ENCODE measurements at places on chromosomes 2 and 18.

DNA sequence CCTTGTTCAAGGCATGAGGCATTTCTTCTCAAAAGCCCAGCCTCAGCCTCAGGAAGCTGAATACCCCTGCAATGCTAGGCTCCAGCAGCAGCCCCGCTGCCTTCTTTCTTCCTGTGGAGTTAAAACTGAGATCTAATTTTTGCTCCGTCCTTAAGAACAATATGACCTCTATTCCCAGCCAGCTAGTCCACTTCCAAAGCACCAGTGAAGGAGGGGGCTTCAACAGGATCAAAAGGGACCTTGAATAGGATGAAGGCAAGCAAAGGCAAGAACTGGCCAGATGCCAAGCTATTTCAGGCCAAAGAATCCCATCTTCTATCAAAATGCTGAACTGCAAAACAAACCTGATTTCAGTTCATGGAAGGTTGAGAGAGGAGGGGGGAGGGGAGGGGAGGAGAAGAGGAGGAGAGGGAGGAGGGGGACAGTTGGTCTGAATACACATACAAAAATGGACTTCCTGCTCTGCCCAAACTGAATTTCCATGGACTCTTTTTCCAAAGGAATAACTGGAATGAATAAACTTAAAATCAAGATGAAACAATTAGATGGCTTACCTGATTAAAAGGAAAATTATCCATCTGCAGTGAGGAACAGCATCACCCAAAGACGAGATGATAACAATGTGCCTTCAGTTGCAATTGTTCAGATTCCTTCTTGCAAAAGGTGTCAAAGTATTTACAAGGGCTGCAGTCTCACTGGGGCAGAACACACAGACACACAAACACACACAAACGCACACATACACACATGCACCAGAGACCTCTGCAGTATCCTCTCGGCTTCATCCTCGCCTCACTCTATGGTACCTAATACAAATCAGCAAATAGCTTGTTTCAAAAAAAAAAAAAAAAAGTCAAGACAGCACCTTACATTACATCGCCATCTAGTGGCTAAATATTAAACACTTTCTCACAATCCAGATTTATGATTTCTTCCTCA lies at the start of gene SCN1A:
Gene SCN1A (minus strand): TSS at position 804 of the 939 bp plus-strand sequence. CDS start 54,399 bp downstream, outside the sequence.
- DNase-seq, result peak; percentile 60

DNA sequence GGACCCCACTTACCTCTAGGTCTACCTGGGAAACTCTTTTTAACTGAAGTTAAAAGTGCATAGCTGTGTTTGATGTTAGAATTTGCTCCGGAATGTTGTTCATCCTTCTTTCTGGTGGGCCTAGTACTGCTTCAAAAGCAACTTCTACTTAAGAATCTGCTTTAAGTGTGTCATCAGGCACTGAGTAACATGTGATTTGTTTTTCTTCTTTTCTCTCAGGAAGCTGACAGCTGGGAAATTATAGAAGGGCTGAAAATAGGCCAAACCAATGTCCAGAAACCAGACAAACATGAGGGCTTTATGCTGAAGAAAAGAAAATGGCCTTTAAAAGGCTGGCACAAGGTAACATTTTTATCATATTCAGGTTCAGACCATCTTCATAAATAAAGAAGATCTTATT lies 122.9 kb downstream of the PRKRA start:
- DNase-seq, result no peak

DNA sequence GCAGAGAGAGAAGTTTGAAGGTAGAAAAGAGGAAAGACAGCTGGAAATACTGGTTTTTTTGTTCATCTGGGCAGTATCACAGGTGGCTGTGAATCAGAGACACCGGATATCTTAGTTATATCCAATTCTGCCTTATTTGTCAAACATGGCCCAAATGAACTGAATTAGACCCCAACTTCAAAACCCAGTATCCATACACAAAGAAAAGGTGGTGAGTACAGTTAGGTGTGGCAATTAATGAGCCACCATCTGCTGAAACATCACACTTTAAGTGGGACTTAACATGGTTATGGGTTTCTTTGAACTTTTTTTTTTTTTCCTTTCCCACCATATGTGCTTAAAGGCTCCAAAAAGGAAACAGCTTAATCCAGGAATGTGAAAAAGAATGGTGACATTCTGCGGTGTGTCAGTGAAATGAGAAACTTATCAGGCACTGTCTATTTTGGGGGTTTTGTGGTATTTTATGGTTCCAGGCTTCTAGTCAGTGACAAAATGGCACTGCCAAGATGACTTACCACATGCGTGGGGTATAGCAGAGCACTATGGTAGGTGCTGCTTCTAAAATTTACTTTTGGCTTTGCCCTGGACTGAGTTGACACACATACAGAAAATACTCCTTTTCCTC lies 5.0 kb upstream of the TMEM178A start:
- no peak for DNase-seq

DNA sequence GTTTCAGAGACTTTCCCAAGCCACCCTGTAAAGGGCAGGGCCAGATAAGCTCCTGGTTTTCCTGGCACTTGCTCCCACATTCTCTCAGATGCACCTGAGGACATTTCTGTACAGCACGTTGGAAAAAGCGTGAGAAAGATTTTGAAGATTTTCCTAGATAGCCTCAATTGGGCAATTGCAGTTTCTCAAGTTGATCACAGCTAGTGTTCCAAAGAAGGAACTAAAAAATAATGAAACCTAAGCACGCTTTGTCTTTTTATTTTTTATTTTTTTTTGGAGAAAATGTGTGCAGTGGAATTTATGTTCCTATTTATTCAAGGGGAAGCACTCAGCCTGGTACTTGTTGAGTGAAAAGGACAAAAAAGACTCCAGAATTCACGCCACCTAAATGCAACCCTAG lies 429.1 kb downstream of the RNF144A start:
- no peak for DNase-seq

DNA sequence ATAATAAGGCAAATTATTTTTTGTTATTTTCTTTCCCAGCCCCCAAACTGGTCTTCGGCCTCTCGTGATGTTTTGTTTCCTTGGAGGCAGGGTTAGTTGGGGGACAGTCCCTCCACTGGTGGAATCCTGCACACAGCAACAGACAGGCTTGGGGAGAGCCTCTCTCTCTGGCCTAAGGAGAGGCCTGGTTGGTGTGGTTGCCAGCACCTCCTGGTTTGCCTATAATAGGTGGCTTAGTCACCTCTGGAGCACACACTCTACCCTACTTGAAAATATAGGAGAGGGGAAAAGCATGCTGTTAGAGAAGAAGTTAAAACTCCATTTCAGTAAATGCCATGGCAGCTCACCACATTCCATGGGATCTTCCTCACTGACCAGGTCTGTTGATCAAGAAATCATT lies 417.2 kb upstream of the MEIS1 start:
- DNase-seq, result no peak

GRCh38 chr18:1585881-1586488 lies 681.3 kb downstream of the ADCYAP1 start:
- DNase-seq, result peak; percentile 48

- no peak for DNase-seq
Observed at GRCh38 chr2:171883275-171883893, 10.7 kb downstream of the SLC25A12 start.

DNA sequence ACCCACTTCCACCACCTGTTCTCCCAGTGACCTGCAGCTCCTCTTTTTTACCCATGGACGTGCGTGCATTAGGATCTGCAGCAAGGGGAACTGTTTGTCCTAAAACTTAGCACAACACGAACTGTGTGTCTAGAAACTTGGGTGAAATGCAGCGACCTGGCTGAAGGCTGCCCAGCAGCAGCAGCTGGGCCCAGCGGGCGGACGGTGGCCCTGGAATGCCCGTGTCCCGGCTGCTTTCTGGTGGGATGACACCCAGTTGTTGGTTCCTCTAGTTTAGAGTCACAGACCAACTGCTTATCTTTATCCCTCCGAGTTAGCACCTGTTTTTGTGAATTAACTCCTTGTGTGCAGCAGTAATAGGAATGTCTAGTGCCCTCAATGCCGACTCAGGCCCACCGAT lies 61.9 kb upstream of the PXDN start:
- no peak for DNase-seq

DNA sequence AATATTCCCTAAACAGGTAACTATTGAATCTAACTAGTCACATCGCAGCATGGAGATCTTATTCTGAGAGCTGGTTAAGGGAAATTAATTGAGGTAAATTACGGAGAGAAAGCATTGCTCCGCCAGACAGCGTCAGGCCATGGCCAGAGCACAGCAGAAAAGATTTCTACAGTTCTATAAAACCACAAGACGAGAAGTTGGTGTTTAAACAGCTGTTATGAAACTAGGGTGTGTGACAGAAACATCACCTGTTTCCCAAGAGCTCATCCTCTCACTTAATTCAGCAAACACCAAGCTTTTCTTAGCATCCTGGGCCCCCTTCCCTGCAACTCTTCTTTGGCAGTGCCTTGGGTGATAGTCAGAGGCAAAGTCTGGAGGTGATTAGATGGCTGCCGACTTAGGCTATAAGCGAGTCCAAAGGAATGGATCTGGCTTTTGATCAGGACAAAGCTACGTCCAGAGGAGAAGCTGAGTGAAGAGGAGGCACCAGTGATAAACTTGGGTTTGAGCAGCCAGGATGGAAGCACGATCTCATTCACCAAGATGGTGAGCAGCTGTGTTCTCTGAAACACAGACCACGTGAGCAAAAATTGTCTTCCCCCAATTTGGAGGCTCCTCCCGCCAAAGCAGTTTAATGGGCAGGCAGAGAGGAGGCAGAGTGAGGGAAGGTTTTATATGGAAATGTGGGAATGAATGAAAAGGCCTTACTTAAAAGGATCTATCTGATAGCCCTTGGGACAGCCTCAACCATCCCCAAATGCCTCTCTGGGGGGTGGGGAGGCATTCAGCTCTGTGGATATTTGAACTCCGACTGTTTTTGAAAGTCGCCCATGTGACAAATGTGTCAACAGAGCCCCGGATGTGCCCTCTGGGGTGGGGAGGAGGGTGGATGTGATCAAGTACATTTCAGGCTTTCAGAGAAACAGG lies 57.8 kb downstream of the PKDCC start:
- no peak for DNase-seq

- no peak for DNase-seq
Observed at GRCh38 chr18:62138461-62139235, 48.2 kb downstream of the PIGN start.

GRCh38 chr2:114421781-114422180 lies 20.7 kb upstream of the DPP10 start:
- no peak for DNase-seq

GRCh38 chr2:105675841-105676240 lies 68.9 kb upstream of the NCK2 start:
- no peak for DNase-seq

DNA sequence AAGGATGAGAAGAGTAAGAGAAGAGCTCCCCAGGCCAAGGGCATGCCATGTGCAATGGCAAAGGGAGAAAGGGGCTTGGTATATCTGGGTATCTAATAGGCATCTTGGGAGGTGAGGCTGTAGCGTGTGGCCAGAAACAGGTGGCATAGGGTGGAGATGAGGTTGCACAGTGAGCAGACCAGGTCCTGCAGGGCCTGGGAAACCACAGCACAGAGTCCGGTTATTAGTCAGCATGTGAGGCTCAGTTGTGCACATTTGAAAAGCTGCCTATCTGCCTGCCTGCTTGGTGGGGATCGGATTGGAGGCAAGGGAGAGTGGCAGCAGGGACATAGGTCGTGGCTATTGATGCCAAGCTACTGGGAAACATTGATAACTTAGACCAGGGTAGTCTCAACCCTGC lies 190.6 kb downstream of the TPGS2 start:
- no peak for DNase-seq

DNA sequence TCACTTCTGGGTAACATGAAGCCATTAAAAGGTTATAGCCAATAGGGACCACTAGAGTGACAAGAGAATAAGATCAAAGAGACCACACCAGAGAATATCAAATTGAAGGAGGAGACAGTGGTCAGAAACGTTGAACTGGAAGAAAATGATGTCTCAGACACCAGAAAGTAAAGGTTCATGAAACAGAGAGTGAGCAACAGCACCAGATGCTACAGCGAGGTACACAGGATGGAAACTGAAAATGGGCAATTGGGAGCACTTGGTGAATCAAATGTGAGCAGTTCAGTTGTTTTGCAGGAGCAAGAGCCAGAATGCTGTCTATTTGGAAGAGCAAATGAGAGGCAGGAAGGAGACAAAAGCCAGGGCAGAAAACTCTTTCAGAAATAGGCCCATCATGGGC lies 162.6 kb downstream of the SS18 start:
- DNase-seq, result no peak

GRCh38 chr18:70634576-70635147 lies 345.8 kb downstream of the SOCS6 start:
- DNase-seq, result no peak
